ENCODE measurements at places on chromosomes 7 and 10.
A peak's percentile ranks its signal among the peaks of the same experiment; 100 is the strongest.

DNA sequence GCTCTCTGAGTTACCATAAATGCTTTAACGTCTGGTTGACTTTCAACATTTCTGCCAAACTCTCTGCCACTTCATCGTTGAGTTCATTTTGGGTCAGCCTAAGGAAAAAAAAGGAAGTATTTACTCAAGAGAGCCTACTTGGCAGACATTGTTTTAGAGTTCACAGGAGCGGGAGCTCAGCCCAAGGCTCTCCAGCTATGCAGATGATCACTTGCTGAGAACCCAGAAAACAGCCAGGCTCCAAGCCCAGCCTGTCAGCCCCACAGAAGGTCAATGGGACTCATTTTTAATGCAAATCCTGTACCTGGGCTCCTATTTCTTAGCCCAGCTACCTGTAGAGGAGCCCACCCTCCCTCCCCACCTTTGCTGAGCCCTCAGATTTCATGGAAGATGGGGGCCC is 45.5 kb downstream of the NOD1 start:
- DNase-seq = no peak

DNA sequence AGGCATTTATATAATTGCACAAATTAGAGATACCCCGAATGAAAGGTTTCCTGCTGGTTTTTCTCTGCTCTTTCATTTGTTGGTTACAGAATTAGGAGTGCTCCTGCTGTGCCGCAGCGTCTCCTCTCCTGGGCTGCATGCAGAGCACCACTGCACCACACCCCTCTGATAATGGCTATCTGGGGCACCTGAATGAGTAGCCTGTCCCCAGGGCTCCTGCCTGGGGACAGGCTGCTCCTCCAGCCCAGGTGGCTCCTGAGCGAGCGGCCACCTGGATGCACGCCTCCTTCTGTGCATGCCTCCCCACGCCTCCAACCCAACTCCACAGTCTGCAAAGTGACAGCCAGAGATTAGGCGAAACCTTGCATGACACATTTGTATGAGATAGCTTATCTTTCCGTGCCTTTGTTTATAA is 242.6 kb upstream of the FZD8 start:
- DNase-seq = no peak

DNA sequence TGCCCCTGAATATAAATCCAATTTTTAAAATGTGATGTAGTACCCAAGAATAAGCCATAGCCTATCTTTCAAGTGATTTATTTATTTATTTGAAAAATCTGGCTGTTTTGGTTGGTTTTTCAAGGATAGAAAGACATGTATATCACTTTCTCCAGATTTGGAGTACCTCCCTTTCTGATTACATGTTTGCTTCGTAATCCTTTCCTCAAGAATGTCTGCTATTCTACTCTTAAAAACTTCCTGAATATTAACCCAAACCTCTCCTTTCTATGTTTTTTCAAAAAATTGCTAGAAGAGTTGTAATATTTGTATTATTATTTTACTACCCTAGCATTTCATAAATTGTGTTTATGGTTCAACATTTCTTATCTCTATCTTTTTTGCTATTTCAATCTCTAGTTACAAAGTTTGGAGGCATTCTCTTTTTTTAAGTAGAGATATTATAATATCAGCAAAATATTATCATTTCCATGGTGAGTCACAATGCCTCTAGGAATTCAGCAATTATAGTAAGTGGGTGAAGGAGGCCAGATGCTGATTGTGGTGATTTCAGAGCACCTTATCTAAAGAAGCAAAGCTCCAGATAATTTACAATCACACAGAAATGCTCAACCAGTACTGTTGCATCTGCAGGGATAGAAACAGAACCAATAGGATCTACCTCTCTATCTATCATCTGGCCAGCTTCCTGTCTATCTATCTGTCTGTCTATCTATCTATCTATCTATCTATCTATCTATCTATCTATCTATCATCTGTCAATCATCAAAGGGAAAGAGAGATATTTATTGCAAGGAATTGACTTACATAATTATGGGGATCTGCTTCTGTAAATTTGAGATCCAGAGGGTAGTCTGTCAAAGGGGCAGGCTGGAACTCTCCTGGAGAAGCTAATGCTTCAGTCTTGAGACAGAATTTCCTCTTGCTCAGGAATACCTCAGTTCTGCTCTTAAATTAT is 412.5 kb upstream of the SEMA3C start:
- DNase-seq = no peak

- no peak for DNase-seq
Measured at GRCh38 chr7:120054376-120055100, 218.4 kb upstream of the KCND2 start.

- DNase-seq = peak; percentile 35
Measured at GRCh38 chr10:74244097-74244685, 93.2 kb downstream of the ADK start.

- DNase-seq = peak; percentile 79
Measured at GRCh38 chr7:23712368-23713284, 2.6 kb downstream of the STK31 start.

- DNase-seq = no peak
Measured at GRCh38 chr7:158121441-158122045, 466.1 kb downstream of the PTPRN2 start.

DNA sequence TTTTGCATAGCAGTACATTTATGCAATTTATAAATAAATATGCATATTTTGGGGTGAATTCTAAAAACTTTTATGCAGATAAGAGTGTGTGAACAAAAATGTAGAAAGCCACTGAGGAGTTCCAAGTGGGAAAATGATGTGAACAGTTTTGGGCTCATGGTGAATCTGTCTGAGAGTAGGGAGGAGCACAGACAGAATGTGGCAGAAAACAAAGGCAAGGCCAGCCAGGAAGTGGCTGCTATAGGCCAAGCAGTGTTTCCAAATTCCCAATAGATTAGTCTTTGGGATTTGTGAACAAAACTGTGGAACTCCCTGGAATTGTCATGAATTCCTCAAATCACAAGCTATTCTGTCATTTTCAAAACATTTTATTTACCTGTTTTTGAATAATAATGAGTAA is 73.6 kb upstream of the AMPH start:
- no peak for DNase-seq

DNA sequence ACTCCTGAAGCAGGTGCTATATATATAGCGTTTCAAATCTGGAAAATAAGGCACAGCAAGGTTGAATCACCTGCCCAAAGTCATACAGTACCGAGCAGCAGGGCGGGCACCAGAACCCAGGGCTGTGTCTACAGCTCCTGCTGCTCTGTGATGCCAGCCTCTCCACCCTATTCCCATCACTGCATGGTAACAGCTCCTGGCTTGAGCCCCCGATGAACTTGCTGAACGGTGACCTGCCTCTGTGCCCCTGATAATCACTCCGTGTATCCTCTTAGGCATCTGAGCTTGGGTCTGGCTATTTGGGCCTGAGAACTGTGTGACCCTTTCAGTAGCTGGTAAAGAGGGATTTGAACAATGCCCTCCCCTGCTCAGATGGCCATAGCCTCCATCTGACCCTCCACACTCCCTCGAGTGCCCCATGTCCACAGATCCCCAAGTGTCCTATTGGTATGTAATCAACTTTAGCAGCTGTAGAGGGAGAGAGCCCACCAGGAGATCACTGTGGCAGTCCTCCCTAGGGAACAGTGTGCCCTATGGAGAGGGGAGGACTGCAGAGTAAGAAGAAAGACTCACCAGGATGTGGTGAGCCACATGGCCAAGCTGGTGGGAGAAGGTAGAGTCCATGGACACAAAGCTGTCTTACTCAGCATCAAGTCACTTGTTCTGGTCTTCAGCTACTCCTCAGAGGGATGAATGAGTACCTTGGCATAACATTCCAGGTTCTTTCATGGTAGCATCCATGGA is 1.1 kb upstream of the ARHGAP22 start:
- peak; percentile 78 for DNase-seq

- no peak for DNase-seq
Measured at GRCh38 chr7:69516238-69516820, 81.9 kb upstream of the AUTS2 start.

GRCh38 chr10:78729366-78729765 is 339.4 kb upstream of the ZMIZ1 start:
- DNase-seq = no peak

DNA sequence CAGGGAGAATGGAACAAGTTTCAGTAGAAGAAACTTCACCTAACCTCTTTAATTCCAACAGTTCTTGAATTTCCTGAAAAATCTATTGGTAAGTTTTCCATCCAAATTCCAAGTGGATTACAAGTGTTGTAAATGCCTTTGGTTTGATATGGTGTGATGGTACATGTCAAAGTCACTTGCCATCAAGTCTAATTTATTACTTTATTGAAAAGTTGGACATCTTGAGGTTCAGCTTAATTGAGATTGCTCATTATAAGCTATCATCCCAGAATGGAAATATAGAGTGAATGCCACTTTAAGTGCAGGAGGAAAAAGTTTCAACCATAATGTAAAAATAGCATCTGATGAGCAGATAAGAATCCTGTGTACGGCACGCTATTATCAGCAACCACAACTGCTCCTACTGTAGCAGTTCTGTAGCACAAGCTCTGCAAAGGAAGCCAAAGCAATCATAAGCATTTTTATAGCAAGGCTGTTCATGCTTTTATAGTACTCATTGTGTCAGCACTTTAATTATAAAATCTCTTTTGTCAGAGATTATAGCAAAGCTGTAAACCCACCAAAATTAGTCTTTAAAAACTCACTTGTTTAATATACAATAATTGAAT is 991.8 kb upstream of the PHF14 start:
- no peak for DNase-seq

- DNase-seq = no peak
Measured at GRCh38 chr10:120011359-120012130, 119.0 kb downstream of the SEC23IP start.

DNA sequence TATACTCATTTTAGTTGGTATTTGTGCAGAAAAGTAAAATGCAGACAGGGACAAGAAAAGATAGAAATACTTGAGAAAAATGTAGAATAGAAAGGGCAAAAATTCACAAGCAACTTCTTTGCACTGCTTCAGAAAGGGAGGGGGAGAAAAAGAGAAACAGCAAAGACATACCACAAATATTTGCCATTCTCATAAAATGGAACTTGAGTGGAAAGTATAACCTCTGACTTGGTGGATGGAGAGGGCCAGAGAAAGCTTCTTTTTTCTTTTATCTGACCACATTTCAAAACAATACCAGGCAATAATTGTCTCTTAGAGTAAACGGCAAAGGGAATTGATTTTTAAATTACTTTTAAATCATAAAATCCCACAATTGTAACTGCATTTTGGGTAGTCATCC is 35.8 kb upstream of the TRUB1 start:
- no peak for DNase-seq

DNA sequence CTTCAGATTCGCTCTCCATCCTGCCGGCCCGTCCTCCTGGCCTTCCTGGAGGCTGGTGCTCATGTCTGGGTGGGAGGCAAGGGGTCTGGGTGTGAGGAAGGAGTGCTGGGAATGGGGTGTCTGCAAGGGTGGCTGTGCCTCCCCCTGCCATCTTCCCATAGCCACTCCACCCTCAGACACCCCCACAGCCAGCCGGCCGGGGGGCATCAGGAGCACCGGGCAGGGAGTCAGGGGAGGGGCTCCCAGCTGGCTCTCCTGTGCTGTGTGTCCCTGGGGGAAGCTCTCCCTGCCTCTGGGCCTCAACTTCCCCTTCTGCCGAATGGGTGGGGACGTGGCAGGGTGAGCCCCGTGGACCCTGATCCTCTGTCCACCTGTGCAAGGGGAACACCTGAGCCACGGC is 18.6 kb downstream of the MICALL2 start:
- no peak for DNase-seq

GRCh38 chr10:19918794-19919193 is 102.6 kb downstream of the PLXDC2 start:
- no peak for DNase-seq

GRCh38 chr10:121063744-121064143 is 212.6 kb downstream of the WDR11 start:
- DNase-seq = no peak

GRCh38 chr7:5699467-5700384 is 81.7 kb downstream of the RNF216 start:
- DNase-seq = no peak

GRCh38 chr10:130652544-130652943 is 516.4 kb downstream of the GLRX3 start:
- DNase-seq = no peak

GRCh38 chr7:2023877-2024566 is 208.7 kb downstream of the MAD1L1 start:
- no peak for DNase-seq

DNA sequence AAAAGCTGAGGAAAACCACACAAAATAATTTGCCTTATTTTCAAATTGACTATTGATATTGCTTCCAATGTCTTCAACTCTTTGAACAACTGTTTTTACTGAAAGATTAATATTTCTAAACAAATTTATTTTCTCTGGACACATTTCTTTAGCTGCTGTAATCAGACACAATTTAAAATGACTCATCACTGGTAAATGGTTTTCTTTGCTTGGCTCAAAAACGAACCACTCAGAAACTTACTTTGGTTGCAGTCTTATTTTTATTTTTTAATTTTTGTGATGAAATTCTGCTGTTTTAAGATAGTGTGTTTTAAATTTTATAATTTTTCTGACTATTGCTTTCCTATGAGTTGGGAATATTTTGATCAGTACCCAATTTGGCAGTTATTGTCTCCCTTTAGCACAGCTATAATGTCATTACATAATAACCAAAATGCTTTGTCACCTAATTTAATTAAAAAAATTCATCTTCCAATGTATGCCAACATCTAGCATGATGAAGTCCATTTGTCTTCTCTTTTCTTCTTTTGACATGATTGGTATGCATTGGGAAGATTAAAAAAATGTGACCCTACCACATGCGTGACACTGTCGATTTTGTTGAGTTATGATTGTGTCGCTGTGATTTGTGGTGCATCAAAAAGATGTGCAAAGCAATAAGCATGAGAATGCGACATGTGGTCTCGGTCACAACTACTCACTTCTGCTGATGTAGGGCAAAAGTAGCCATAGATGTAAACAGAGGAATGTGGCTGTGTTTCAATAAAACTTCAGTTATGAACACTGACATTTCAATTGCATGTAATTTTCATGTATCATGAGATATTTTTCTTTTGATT is 222.3 kb downstream of the SUGCT start:
- DNase-seq = peak; percentile 13

- DNase-seq = no peak
Measured at GRCh38 chr10:127168261-127168660, 28.1 kb downstream of the INSYN2A start.

- DNase-seq = no peak
Measured at GRCh38 chr7:30846378-30846777, 65.3 kb upstream of the AQP1 start.

DNA sequence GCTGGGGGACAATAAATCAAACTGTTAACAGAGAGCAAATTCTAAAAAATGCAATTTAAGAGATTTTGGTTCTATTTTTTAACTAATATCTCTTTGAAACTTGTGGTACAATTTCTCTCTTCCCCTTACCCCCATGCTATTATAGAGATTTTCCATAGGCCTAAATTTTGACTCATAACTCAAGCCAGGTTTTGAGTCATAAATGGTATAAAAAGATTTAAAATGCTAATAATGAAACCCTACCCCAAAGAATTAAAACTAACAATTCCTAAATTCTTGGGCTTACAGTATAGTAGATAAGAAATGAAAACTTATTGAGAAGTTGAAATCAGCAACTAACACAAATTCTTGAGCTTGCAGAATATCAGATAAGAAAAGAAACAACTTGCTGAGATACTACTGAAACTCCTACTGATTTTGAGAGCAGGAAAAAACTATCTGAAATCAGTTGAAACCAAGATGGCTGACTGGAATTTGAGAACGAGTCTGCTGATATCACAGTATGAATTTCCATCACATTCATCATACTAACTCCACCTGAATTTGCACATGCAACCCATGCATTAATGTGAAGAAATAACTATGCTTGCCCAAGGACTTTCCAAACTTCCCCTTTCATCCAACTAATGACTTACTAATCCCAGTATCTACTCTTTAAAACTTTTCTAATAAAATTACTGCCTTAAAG is 36.3 kb downstream of the POT1 start:
- no peak for DNase-seq

All from HCEC 1CT (cell line).